Right lung (tissue), 10 donors: ENCODE measurements at places on chromosomes 13 and 19. TPM values are rescaled to one million over a fixed set of nuclear protein-coding genes. Genes with fewer than 3 reads are reported as not detected.

The IGFL2 gene
- polyA plus RNA-seq, result 1.3 TPM

DNA sequence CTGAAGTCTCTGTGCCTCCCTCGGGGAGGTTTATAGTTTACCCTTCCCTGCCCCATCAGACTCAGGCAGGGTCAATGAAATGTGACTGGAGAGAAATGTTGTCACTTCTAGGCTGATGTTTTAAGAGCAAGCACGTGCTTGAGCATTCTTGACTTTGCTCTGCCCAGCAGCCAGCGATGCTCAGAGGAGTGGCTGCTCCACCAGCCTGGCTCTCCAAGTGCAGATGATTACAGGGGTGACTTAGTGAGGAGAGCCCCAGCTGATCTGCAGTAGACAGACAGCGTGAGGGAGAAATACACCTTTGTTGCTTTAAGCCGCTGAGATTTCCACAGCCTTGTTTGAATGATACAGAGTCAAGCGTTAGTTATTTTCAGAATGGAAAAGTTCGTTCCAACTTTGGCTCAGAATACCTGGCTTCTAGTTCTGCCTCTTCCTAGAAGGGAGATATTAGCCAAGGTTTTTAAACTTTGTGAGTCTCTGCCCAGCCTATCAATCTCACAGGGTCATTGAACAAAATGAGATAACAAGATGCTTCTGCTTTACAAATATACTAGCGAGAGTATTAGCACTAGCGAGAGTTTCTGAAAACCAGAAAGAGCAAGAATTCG lies 143.6 kb downstream of the OXGR1 start:
- DNase-seq, result no peak

DNA sequence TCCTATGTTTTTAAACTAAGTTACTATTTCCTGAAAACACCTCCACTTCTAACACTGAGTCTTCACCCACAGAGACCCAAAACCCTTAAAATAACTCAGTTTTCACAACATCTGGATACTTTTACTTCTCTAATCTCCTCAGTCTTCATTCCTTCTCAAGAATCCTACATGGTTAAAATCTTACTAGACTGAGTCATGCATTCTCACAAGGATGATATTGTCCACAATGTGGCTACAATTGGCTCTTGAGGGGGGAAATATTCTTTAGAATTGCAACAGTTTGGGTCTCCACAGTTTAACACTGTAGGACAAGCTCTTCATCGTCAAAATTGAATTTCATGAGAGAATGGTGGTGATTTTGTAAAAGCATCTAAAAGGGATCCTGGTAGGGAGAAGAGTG lies 397.1 kb downstream of the SLITRK5 start:
- DNase-seq, result no peak

- no peak for DNase-seq
Measured at GRCh38 chr19:16942583-16942982, 53.8 kb downstream of the F2RL3 start.

DNA sequence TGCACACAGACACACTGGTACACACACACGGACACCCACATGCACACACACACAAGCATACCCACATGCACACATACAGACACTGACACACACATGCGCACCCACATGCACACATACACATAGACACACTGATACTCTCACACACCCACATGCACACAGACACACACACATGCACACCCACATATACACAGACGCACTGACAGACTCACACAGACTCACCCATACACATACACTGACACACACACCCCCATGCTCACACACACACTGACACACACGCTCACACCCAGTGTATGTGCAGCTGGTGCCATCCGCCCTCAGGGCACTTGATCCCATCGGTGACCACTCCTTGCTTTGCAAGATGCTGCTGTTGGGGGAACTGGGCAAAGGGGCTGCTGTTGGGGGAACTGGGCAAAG lies 9.7 kb upstream of the RASA3 start:
- DNase-seq, result no peak

GRCh38 chr13:30105381-30105780 lies 202.0 kb downstream of the KATNAL1 start:
- DNase-seq, result no peak

The CACNG7 gene
- not detected for polyA plus RNA-seq

The JOSD2 gene
- polyA plus RNA-seq, result 19.5 TPM

DNA sequence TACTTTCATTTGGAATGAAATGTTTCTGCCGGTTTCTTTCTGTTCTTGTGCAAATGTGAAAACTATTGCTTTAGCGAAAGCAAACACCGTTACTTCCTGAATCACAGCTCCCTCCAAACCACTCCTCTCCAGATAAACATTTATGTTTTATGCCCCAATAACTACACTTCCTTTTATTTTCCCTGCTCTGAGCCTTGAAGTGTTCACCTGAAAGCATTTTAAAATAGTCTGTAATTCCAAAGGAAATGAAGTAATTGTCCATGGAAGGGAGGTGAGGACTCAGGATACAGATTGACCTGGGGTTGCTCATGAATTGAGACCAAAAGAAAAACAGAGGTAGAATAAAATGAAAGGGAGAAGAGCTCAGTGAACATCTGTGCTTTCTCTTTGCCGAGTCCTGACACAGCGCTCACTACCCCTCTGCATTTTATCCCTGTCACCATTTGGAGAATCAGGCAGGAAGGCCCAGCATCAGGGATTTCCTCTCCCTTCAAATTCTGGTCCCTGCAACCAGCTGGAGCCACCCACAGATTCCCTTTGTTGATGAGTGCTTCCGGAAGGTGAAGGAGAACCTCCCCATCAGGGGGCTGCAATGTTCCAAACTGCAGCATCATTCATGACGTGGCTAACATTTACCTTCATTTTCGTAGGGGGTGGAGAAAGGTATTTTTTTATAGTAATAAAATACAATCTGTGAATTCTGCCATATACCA lies 171.9 kb downstream of the ITGBL1 start:
- DNase-seq, result no peak

DNA sequence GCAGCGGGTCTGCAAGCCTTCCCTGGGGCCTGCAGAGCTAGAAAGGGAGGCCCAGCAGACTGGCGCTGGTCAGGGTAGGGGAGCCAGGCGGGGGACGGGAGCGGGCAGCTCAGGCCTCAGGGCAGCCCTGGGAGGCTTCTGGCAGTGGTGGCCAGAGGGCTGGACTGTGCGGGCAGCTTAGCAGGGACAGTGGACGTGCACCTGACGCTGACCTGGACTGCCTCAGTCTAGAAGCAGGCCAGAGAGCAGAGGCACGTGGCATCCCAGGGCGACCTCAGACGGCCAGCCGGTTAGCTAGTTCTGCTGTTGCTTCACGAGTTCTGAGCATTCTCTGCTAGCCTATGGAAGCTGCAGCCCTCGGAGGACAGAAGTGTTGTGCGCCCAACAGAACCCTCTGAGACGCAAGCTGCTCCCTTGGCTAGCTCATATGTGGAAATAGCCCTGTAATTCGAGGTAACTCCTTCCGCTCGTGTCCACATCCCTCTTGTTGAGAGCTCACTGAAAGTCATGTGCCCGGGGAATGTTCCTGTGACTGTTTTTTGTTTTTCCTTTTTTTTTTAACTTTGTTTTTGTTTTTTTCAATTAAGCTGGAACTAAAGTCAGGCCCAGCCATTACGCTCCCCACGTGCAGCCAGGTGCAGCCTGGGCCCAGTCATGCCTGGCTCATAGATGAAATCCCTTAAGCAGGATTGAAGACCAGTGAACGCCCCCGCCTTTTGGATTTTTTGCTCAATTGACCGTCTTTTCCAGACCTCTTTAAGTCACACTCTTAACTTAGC lies 1.9 kb upstream of the FAM174C start:
- DNase-seq, result no peak

DNA sequence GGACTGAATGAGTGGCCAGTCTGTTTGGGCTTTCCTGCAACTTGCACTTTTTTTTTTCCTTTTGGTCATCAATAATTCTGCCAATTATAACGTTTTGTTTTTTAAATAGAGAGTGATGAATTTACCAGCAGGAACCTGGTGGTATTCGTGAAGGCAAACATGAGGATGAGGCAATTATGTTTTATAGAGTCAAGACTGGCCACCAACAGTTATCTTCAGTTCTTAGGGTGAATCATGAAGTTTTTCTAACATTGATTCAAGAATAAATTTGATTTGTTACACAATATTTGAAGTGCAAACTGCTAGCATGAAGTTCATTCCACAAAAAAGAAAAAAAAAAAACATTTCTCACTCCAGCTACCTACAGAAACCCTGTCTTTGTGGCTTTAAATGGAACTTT lies 244.5 kb downstream of the SPRY2 start:
- DNase-seq, result no peak

DNA sequence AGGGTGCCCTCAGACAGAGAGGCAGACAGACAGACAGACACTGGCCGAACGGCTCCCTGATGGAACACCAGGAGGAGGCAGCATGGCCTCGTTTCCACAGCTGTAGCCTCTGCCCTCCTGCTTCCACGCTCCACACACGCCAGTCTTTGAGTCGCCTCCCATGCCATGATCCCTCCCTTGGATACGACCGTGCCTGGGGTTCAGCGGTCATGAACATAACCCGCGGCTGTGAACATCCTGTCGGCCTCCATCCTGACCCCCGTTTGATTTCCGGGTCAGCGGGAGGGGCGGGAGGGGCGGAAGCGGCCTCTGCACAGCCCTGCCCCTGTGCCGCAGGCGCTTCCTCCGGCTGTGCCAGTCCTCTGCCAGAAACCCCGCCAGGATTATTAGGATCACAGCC lies 23.4 kb downstream of the GP6 start:
- DNase-seq, result no peak

The PCP2 gene
- polyA plus RNA-seq, result 1.2 TPM

DNA sequence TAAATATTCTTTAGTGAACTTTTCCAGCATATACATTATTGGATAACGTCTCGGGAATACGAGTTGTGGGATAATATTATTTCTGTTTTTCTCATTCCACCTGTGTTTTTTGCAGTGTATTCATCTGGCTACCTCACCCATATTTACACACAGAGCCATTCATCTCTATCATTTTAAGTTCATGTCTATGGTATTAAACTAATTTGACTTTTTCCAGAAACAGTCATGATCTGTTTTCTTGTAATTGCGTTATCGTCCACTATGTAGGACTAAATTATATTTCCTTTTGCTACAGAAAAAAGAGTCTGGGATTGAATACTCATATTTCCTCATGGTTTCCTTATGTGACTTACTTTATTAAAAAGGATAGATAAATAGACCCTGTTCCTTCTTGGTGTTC lies 2.7 kb downstream of the ATP11A start:
- DNase-seq, result no peak

The KLK12 gene
- polyA plus RNA-seq, result 0.59 TPM

- no peak for DNase-seq
Measured at GRCh38 chr19:17138937-17139598, 63.5 kb downstream of the MYO9B start.

- no peak for DNase-seq
Measured at GRCh38 chr13:21998279-21998990, 327.6 kb downstream of the FGF9 start.

- DNase-seq, result no peak
Measured at GRCh38 chr13:100139817-100140216, 50.9 kb downstream of the PCCA start.

The ITGBL1 gene
- 0.82 TPM for polyA plus RNA-seq

DNA sequence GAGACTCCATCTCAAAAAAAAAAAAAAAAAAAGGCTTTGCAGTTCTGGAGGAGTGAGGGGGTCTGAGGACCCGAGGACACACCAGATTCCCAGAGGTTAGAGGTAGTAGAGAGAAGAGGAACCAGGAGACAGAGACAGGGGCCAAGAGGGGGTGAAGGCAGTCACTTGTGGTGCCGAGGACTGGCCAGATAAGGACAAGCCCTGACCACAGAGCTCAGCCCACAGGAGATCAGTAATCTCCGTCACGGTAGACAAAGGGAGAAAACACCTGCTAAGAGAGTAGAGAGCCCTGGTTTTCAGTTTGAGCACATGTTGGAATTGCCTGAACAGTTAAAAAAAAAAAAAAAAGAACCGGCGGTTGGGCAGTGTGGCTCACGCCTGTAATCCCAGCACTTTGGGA lies 1.7 kb upstream of the PRAM1 start:
- no peak for DNase-seq

The ABHD13 gene
- 15.0 TPM for polyA plus RNA-seq

The CLC gene
- 3.1 TPM for polyA plus RNA-seq

The ZNF540 gene
- polyA plus RNA-seq, result 7.1 TPM
